ENCODE measurements at places on chromosomes 4 and X.
A peak's percentile ranks its signal among the peaks of the same experiment; 100 is the strongest.

GRCh38 chr4:36325499-36325898 is 44.1 kb downstream of the DTHD1 start:
- no peak for DNase-seq

DNA sequence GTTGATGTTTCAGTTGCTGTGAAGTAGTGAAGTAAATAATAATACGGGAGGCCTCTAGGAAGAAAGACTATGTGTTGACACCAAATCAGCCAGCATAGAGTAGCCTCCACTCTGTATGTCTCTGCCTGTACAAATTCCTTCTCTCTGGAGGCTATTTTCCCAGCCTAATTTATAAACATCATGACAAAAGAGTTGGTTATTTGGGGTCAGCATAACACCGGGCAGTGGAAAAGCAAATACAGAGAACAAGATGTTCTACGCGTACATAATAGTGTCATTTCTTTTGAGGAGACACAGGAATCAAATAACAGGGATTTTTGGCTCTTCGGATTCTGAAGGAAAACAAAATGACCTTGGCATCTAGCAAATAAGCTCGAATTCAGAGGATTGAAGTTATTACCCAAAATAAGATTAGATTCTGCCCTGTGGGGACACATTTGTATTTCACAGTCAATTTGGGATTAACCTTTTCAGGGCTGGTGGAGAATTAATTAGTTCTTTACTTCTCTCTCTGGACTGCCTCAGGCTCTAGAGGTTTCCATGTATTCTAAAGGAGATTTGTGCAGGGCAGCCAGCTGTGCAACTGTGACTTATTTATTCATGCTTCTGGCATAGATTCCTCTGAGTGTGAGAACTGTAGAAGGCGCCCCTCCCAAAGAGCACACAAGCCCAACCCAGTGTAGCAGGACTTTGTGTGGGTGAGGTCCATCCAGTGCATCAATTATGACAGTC is 14.1 kb upstream of the SYTL4 start:
- DNase-seq = no peak

GRCh38 chr4:177087060-177087459 is 222.6 kb upstream of the NEIL3 start:
- no peak for DNase-seq

GRCh38 chrX:38166478-38167083 is 54.1 kb downstream of the SRPX start:
- DNase-seq = peak; percentile 11

DNA sequence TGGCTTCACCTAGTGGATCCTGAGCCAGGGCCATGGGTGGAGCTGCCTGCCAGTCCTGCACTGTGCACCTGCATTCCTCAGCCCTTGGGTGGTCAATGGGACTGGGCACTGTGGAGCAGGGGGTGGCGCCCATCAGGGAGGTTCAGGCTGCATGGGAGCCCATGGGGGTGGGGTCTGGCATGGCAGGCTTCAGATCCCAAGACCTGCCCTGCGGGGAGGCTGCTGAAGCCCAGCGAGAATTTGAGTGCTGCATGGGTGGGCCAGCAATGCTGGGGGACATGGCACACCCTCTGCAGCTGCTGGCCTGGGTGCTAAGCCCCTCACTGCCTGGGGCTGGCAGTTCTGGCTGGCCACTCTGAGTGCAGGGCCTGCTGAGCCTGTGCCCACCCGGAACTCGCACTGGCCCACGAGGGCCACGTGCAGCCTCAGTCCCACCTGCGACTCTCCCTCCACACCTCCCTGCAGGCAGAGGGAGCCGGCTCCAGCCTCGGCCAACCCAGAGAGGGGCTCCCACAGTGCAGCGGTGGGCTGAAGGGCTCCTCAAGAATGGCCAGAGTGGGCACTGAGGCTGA is 270.0 kb downstream of the CENPC start:
- DNase-seq = no peak

DNA sequence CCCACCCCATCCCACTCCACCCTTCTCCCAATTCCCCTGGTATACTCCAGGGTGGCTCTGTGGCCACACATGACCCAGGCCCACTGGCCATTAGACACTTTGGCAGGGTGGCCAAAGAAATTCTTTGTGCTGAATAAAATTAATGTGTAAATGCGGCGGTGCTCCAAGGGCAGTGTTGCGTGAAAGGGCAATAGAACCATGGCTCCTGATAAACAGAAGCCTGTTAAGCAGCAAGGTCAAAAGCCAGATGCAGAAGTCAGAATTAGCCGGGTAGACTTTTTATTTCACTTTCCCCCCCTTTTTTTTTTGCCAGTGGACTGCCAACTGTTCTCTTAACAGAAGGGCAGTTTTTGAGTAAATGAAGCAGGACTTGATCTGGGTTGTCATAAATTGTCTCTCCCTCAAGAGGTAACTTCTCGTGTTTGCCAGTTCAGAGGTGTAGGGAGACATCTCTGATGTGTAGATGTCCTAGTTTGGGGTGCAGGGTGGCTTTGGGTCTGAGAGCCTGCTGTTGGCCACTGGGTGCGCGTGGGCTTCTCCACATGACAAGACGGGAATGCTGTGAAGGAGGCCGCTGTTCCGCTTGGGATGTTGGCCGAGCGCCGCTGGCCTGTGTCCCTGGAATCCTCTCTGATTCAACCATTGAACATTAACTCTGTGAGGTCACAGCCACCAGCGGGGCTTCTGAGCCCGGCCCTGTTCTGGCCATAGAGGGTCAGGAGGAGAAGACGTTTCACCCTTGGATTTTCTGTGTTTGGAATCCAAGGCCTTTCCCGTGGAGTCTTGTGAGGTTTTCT is 139.5 kb downstream of the TBL1X start:
- DNase-seq = no peak

Measured in NCI-H2081 (cell line).